ENCODE measurements at places on chromosomes 5 and 9.

- DNase-seq, result peak; percentile 50
These were observed 27.7 kb downstream of the KCTD16 start for GRCh38 chr5:144198386-144198785.

DNA sequence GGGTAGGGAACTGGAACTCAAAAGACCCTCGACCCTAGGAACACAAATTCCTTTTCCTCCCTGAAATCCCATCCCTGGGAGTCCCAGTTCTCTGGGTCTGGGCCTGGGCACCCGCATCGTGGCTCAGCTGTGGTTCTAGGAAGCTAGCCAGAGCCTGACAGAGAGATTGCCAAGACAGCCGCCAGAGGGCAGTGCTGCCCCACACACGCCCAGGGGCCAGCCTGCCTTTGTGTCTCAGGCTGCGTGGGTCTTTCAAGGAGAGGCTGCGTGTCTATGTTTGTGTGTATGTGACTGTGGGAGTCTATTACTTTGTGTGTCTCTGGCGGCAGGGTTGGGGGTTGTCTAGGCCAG, 32.0 kb upstream of the TTLL11 start:
- peak; percentile 79 for DNase-seq

DNA sequence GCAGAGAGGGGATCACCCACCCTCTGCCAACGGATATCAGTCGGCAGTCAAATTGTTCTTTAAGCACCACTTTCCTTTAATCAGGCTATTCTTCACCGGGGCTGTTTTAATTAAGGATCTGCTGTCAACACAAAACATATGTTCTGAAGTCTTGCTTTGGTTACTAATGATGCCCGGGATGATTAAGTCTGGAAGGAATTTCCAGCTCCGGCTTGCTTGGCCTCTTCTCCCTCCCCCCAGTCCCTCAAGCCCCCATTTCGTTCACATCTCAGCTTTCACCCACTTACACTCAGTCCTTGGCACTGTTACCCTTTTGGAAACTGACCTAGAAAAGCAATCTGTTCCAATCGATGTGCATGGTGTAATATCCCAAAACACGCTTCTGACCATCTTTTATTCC, 74.7 kb downstream of the MSX2 start:
- DNase-seq, result peak; percentile 54

DNA sequence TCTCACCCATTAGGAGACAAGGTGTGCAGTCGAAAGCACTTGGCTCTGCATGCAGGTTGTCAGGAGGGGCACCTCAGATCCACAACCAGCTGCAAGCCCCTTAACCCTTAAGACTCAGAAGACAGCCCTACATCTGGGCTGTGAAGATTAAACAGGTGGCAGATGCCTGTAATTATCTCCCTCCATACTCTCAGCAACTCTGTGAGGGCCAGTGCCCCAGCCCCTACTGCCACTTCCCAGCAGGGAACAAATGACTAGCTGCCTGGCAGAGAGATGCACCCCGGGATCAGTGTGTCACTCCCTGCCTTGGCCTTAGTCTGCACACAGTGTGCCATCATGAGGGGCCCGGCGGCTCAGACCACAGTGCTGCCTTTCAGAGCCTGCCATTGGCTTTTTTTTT, 42.0 kb downstream of the CRB2 start:
- no peak for DNase-seq

DNA sequence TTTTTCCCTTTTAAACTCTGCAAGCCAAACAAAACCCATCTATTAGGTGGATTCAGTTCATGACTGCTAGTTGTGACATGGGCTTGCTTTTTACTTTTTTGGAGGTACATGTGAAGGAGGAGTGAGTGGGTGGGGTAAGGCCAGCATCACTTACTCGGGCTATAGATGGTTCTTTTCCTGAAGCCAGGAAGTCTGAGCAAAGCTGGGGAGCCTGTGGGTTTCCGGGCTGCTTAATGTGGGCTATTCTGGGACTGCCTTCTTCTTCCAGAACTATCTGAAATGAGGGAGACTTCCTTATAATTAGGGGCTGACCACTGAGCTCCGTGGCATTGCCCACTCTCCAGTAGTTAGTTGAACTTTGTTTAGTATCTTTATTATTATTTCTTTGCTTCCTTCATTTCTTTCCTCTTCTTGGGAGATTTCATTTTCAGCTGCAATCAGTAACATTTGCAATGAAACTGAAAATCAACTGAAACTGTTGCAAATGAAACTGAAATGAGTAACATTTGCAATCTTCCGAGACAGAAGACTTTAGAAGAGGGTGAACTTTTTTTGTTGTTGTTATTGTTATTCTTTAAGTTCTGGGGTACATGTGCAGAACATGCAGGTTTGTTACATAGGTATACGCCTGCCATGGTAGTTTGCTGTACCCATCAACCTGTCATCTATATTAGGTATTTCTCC, 204.9 kb downstream of the LRRC70 start:
- DNase-seq, result no peak

DNA sequence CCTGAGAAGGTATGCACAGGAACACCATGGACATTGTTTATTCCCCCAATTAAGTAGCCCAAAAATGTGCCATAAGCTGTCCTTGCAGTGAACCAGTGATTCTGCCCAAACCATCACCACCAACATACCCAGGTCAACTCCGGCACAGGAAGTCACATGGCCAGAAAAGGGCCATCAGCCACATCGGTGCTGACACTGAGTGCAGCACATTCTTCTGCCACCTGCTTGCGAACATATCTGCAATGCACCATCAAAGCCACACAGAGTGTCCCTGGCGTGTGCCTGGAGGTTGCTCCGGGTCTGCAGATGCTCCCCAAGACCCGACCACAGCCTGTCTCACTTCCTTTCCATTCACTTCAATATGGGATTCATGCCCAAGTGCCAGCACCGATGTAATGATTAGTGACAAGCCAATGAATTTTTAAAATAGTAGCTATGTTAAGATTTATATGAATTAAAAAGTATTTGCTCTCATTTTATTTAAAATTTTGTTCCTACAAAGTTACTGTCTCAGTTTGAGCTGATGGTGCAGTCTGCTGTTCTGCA, 37.6 kb downstream of the SYK start:
- DNase-seq, result no peak

DNA sequence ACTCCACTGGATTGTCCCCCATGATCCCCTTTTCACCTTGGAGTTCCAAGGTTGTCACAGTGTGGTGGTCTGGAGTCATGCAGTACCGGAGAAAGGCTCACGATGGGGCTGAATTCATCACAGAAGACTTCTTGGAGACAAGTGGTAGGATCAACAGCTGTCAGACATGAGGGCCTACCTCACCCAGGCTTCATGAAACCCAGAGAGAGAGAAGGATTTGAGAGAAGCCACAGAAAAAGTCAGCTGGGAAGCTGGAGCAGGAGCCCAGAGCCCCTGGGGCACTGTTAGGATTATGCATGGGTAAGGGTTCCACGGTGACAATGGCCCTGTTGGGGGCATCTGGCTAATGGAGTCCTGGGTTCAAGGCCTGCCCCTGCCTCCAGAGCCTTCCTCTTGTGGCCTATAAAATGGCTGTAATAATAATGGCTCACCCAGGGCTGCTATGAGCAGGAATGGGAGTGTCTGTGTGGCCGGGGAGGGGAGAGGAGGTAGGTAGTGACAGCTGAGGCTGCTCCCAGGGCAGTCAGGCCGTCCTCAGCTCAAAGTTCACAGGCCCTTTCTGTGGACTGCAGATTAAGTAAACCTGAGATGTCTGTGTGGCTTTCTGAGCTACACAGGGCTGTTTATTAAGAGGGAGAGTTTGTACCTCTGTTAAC, 910 bp downstream of the TRIM14 start:
- DNase-seq, result peak; percentile 59

DNA sequence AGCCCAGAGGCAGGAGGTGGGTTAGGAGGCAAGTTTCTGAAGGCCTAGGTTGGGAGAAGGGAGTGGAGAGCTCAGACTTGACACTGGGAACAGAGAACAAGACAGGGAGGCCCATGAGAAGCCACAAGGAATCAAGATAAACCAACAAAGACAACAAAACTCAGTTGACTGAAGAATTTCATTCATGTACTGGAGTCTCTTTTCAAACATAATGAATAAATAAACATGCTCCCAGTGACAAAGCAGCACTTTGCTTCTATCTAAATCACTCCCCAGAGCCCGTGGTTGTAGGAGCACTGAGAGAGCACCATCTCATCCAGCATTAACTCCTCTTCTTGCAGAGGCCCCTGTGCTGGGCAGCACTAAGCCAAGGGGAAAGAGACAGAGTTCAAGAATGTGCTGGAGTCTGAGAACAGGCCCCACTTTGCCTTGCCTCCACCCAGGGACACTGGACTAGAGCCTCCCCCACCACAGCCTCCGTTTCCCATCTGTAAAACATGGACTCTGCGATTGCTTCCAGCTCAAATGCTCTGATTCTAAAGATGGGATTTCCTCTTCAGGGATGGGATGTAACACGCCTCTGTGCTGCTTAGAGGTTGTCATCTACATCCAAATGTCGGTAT, 282.0 kb downstream of the SPOCK1 start:
- DNase-seq, result no peak

- DNase-seq, result peak; percentile 68
These were observed 260.4 kb downstream of the ARL15 start for GRCh38 chr5:54049963-54050362.

DNA sequence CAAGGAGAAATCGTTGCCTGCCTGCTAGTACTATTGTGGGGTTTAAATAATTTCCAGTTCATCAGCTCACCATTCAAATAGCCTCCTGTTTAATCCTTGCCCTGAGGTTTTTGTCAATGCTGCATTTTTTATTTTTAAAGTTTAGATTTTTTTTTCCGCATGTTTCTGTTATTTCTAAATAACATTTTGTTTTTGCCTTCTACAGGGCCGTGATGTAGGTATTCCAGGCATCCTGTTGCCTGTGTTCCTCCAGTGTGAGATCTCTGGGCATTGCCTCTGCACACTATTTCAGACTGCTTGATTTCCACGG, 124.3 kb downstream of the HSD17B3 start:
- no peak for DNase-seq

DNA sequence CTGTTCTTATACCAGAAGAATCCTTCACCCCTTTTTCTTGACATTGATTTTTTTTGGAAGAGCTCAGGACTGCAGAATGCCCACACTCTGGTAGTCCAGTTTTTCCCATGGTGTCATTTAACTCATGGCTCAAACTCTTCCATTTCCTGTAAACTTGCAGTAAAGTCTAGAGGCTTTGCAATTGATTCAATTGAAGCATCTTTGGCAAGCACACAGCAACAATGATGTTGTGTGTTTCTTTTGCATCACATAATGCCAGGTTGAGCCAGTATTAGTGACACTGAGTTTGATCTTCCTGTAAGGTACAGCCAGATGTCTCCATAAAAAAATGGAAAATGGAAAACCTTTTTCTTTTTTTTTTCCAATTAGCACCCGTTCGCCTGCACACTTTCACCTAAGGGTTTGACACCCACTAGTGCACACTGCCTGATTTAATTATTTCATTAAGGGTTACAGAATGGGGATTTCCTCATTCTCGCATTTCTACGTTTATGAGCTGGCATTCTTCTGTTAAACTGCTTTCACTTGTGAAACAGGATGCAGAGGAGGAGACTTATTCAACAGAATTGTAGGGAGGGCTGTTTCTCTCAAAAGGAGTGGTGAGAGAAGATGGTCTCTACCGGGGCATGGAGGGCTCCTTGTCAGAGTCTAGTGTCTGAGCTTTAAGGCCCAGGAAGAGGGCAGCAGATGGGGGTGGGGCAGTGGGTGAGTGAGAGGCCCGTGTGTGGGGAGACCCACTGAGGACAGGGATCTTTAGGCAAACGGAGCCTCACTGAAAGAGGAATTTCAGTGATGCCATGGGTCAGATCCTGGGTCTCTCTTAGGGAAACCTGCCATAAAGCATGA, 2.2 kb upstream of the S1PR3 start:
- peak; percentile 64 for DNase-seq

DNA sequence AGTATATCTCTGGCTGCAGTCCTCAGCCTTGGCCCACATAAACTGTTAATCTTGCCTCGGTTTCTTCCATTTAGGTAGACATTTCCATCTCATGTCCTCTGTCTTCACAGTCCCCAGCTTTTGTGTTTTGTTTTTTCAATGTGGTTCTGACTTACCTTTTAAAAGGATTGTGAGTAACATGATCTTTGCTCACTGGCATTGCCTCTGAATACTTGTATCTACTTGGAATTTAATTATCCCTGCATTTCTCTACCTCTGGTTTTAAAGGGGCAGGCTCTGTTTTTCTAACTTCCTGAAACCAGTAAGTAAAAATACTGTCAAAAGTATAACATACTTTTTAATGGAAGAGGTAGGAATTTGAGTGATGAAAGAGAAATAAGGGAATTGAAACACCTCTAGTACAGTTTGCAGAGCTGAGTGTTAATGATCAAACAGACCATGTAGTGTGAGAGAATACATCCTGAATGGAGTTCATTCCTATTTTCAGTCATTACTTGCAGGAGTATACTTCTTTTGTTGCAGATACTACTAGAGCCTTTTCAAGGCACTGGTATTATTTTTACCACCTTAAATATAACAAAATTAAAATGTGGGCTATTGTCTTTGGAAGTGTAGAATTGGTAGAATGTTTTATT, 62.6 kb downstream of the MTREX start:
- DNase-seq, result no peak

GRCh38 chr9:103014242-103014641, 19.1 kb downstream of the CYLC2 start:
- DNase-seq, result no peak

GRCh38 chr5:59637884-59638580, 255.5 kb downstream of the PDE4D start:
- no peak for DNase-seq

GRCh38 chr9:19358701-19359100, 21.3 kb downstream of the RPS6 start:
- DNase-seq, result no peak
